Sigmoid colon (tissue), 7 donors: ENCODE measurements at places on chromosomes 2 and 18. TPM values are rescaled to one million over a fixed set of nuclear protein-coding genes. Genes with fewer than 3 reads are reported as not detected.

- DNase-seq: peak; percentile 86
- no peak overlapping the region for H3K4me3 ChIP-seq
- no peaks in the 10 kb centered on the region for H3K27me3 ChIP-seq
- no peak overlapping the region for H3K27ac ChIP-seq
- peaks cover 13% of the 10 kb centered on the region for H3K4me1 ChIP-seq
- H3K36me3 ChIP-seq: no peaks in the 10 kb centered on the region
Observed at GRCh38 chr2:128563348-128563687, 244.7 kb upstream of the HS6ST1 start.

- H3K27ac ChIP-seq: no peak overlapping the region
- no peaks in the 10 kb centered on the region for H3K27me3 ChIP-seq
- H3K4me1 ChIP-seq: no peaks in the 10 kb centered on the region
- no peak overlapping the region for H3K4me3 ChIP-seq
Observed at GRCh38 chr2:45709137-45709536, 57.7 kb downstream of the PRKCE start.

DNA sequence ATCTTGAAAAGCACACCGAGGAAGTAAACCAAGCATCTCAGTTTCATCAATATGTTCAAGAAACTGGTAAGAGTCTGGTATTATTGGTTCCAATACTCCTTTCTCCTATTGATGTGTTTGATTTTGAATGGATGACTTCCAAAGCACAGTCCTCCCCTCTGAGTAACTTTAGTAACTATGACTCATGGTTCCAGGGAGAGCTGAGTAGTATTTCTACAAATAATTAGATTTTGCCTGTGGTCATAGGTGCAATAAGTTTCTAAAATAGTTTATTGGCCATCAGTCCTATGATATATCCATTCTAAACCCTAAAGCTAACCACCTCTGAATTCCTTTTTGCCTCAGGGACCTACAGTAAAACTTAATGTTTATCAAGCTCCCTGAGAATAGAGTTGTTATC lies 352.4 kb downstream of the XIRP2 start:
- H3K36me3 ChIP-seq: no peaks in the 10 kb centered on the region
- no peaks in the 10 kb centered on the region for H3K27me3 ChIP-seq
- DNase-seq: no peak
- no peak overlapping the region for H3K27ac ChIP-seq
- H3K4me1 ChIP-seq: no peaks in the 10 kb centered on the region

- H3K4me3 ChIP-seq: no peak overlapping the region
- H3K27me3 ChIP-seq: no peaks in the 10 kb centered on the region
- no peak for DNase-seq
- no peaks in the 10 kb centered on the region for H3K4me1 ChIP-seq
- no peaks in the 10 kb centered on the region for H3K36me3 ChIP-seq
Observed at GRCh38 chr2:189821953-189822748, 37.9 kb downstream of the PMS1 start.

GAREM2 gene
- 1.8 TPM for total RNA-seq

ACMSD gene
- not detected for total RNA-seq
